Stimulated activated CD4-positive, alpha-beta T cell treated with anti-CD3 and anti-CD28 coated beads, Interleukin-1b, Interleukin-23, amount 100 ng/mL, for 1 hour (primary cell): ENCODE measurements at places on chromosomes 2 and 18.

- DNase-seq: no peak
Observed at GRCh38 chr18:38450876-38451275, 885.3 kb upstream of the CELF4 start.

GRCh38 chr2:218272531-218273212 is 2.4 kb downstream of the PNKD start:
- peak; percentile 49 for DNase-seq

DNA sequence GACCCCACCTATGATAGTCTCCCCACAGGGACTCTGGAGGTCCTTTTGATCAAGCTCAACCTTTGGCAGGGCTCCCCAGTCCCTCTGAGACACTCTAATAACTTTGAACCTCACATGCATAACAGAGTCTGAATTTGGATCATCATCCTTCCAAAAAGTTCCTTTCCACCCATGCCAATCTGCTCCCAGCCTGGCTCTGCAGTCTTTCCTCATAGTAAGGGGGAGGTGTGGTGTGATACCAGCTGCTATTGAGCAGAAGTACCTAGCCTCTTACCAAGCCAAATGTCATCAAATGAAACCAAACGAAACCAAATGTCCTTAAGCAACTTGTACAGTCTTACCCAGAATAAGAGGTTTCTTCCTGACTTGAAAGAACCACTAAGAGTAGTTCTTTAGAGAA is 36.5 kb downstream of the DTNA start:
- DNase-seq: no peak

DNA sequence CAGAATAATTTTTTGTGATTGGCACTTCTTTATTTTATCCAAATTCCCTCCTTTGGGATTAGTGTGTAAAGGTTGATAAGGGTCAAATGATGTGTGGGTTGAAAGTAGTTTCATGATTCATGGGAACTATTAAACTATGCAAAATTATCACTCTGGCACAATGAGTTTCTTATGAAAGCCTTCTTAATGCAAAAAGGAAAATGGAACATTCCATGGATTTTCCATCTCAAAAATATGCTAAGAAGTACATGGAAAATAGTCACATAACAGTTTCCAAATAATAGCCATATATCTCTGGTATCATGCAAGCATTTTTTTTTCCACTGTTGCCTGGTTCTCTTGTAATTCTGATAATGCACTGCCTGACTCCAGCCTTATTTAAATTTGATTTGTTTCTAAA is 639.7 kb downstream of the NR4A2 start:
- DNase-seq: no peak

GRCh38 chr2:66805968-66806367 is 371.0 kb downstream of the MEIS1 start:
- DNase-seq: no peak

DNA sequence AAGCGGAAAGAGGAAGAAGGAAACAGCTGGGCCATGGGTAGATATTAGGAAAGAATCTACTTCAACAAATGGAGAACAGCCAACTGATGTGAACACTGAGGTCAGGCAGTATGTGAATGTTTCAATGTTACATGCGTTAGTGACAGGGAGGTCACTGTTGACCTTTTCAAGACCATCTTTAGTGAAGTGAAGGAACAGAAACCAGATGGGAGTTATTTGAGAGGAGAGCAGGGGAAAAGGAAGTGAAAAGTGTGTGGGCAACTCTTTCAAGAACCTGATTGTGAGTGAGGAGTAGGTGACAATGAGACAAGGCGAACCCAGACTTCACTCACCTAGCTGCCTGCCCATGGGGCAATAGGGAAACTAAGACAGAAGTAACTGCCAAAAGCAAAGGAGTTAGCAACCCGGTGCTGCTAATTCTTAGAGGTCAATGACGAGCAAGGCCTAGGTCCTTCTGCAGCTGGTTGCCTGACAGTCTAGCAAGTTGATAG is 67.0 kb downstream of the SP3 start:
- DNase-seq: no peak

- no peak for DNase-seq
Observed at GRCh38 chr18:52933356-52933755, 593.4 kb downstream of the DCC start.

DNA sequence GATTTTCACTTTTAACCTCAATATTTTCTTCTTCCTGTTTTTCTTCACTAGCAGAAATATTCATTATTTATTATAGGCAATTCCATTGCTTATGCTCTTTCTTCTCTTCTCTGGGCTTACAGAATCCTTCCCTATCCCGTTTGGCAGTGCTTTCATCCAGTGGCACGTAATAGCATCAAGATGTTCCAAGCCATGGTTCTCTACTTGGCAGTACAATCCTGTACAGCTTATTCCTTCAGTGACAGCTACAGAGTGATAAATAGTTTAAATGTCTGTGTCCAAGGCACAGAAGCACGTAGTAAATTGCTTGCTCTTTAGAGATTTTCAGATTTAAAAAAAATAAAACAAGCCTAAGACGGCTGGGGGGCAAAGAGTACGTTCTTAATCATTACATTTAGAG is 1964.3 kb downstream of the SUCLG1 start:
- DNase-seq: no peak

DNA sequence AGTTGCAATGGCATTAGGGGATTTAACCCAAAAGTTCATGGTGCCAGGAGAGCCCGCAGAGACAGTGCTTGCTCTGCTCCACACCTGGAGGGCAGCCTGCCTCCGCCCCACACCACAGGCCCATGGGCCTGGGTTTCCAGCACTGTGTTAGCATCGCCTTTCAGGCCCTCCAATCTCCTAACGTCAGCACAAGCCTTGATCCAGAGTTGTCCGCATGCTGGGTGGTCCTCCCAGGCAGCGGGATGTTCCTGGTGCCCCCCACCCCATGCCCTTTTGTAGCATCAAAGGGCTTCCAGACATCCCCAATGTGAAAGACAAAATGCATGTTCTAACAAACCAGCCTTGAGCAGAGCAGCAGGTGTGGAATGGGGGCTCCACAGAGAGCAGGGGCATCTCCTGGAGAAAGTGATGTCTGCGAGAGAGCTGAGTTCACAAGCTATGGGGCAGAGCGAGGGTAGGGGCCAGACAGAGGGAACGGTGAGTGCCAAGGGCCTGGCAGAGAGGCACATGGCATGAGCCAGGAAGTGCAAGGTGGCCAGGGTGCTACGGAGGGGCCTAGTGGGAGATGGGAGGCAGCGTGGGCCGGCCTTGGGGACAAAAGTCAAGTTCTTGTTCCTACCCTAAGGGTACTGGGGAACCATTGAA is 119.2 kb downstream of the CYP26B1 start:
- no peak for DNase-seq

DNA sequence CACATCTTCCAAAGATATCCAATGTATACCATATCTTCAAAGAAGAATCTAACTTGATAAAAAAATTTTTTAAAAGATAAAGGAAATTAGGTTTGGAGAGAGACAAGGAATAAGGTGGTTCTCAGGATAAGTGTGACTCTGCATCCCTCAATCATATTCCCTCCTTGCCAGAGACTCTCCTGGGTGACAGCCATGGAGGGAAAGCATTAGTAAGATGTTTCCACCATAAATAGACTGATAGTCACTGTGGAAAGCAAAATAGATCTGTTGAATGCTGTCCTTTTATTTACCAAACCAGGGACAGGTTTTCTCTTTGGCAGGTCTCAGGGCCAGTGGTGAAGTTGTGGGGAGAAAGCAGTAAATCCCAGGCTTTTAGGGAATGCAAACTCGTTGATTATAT is 107.6 kb downstream of the PRPF40A start:
- DNase-seq: no peak

- no peak for DNase-seq
Observed at GRCh38 chr2:101337877-101338276, 29.4 kb upstream of the RNF149 start.

DNA sequence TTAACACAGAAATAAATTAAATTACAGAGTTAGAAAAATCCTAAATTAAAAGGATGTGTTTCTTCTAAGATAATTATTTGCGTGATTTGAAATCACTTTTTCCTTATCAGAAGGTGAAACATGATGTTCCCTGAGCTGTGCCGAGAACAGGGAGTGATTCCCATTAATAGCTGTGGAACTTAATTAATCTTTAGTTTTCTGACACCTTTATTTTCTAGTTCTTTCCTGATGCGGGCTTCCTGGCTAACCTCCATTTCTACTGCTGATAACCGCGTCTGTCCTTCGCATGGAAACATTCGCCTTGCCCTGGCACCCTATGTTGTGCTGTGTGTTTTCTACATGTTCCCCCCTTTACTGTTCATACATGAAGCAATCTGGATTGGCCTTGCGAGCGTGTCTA is 172.9 kb downstream of the FAM210A start:
- no peak for DNase-seq

DNA sequence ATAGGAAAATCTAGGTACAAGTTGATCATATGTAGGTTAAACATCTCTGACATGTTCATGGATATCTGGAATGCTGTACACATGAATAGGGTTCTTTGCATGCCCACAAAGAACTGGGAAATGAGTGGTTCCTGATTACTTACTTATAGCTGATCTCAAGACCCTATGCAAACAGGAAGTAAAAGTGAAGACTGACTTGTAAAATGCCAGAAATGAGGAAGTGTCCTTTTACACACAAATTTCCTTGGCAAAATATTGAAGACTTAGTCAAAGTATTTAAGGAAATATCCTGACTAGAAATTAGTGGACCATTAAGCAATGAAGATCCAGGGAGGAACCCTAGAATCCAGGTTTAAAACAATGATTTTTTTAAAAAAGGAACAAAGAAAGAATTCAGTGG is 203.7 kb upstream of the DLGAP1 start:
- no peak for DNase-seq

- no peak for DNase-seq
Observed at GRCh38 chr2:155665704-155666103, 666.8 kb downstream of the NR4A2 start.

DNA sequence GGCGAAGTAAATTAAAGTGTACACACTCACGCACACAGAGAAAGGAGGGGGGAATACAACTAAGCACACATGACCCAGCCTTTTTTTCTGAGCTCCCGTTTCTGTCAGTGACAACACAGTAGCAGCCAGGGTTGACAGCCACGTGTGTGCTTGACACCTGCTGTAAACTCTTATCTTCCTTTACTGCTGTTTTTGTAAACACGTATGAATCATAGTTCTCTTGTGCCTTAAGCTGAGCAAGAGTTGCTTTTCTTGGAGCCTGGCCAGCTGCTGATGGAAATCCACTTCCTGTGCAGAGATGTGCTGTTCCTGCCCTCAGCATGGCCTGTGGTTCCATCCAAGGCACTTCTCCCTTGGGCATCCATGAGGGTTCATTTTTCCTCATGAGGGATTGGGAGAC is 561.9 kb downstream of the GALR1 start:
- DNase-seq: no peak

DNA sequence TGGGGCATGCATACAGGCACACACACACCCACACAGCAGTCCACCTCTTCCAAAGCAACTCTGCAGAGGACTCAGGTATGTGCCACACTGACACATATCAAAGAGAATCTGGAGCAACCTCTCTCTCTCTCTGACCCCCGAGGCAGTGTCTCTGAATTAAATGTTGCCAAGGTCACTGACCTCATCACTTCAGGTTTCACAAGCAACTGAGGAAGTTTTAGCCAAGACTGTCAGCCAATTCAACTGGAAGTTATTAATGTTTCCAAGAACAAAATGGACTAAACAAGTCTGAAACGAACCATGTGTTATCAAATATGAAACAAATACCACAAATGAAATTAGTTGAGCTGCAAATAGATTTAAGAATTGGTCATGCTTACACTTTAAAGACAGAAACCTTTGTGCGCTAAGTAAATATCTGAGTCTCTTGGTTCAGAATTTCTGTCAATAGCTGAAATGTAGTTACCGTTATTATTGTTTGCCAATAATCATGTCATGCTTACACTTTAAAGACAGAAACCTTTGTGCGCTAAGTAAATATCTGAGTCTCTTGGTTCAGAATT is 86.1 kb downstream of the SLC25A12 start:
- DNase-seq: no peak

DNA sequence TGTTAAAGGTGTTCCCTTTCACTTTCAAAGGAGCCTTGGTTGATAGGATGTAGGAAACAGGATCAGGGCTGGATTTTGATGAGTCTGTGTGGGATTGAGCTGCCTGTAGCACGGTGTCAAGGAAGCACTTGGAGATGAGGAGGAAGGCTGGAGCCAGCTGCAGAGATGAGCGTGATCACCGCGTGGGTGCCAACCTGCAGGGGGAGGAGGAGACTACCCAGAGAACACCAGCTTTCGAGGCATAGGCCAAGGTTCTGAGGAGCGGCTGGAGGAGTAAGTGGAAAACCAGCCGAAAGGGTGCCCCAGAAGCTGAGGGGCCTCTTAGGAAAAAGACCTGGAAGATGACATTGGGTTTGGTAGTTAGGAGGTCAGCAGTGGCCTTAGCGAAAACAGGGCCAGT is 64.2 kb downstream of the TGOLN2 start:
- no peak for DNase-seq

DNA sequence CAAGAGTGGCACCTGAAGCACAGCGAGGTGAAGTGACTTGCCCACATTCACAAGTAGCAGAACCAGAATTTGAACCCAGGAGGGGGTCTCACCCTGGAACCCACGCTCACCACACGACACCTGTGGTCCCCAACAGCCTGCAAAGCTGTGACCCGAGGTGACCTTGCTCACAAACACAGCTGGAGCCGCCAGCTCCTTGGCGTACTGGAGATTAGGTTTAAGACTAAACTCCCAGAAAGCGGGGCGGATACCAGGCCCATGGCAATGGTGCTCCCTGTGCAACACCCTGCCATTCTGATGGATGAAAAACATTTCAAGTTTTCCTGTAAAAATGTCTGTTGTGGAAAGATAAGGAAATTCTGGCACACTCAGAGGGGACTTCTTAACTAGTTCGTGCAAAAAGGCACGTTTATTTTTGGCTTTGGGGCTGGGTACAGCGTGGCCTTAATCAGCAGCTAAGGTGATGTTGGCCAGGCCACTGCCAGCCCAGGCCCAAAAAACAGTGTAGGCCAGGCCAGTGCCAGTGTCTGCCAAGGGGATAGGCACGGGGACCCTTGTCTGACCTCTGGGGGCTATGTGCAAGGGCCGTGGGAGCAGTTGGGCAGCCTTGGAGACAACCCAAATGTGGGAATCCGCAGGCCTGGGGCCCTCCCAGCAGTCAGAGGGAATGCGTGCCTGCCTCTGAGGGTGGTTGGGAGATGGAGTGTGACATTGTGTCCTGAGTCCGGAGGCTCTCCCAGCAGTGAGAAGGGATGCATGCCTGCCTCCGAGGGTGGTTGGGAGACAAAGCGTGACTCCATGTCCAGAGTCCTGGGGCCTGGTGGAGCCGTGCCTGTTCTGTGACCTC is 185.0 kb upstream of the HS6ST1 start:
- DNase-seq: no peak

- no peak for DNase-seq
Observed at GRCh38 chr2:120314690-120315366, 31.1 kb upstream of the INHBB start.

GRCh38 chr2:45264227-45265225 is 255.3 kb upstream of the SIX2 start:
- DNase-seq: no peak

GRCh38 chr2:31193806-31194205 is 23.5 kb downstream of the CAPN14 start:
- no peak for DNase-seq

- no peak for DNase-seq
Observed at GRCh38 chr2:30530346-30530745, 83.3 kb downstream of the LCLAT1 start.

- no peak for DNase-seq
Observed at GRCh38 chr2:65574993-65575392, 142.6 kb upstream of the SPRED2 start.

GRCh38 chr2:15492773-15493325 is 68.3 kb downstream of the NBAS start:
- no peak for DNase-seq
